ENCODE measurements at places on chromosomes 16 and 17.
A peak's percentile ranks its signal among the peaks of the same experiment; 100 is the strongest.

- DNase-seq = no peak
Measured at GRCh38 chr16:77227745-77228144, 28.5 kb downstream of the SYCE1L start.

DNA sequence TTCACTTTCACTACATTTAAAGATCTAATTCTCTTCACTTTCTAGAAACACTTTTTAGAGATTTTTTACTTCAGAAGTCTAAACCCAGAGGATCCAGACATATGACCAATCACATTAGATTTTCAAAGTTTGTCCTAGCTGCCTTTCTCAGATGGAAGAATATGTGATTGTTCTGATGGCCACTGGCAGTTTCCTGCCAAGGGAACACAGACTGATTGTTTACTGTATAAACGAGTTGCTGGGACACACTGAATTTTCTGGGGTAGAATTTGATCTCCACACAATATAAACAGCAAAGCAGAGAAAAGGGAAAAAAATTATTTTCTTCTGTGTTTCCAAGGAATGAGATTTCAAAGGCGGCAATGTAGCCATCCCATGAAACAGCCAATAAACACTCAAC is 480.0 kb downstream of the TOX3 start:
- no peak for DNase-seq

DNA sequence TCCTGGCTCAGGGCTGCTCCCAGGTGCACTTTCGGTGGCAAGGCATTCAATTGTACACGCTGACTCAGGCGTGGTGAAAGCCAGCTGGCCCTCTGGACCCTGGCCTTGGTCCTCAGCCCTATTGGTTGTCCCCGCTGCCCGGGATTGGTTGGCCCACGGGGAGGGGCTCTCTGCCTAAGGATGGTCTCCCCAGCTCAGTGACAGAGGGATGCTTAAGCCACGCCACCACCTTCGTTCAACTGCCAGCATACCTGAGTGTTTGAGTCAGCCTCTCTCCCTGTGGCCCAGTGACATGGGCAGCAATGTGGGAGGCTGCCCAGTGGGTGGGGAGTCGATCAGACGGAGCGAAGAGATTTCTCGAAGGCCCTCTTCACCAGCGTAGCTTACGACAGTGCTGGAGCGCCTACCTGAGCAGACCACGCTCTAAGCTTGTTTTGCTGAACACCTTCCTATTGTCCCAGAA is 30.3 kb downstream of the IRF8 start:
- DNase-seq = no peak

DNA sequence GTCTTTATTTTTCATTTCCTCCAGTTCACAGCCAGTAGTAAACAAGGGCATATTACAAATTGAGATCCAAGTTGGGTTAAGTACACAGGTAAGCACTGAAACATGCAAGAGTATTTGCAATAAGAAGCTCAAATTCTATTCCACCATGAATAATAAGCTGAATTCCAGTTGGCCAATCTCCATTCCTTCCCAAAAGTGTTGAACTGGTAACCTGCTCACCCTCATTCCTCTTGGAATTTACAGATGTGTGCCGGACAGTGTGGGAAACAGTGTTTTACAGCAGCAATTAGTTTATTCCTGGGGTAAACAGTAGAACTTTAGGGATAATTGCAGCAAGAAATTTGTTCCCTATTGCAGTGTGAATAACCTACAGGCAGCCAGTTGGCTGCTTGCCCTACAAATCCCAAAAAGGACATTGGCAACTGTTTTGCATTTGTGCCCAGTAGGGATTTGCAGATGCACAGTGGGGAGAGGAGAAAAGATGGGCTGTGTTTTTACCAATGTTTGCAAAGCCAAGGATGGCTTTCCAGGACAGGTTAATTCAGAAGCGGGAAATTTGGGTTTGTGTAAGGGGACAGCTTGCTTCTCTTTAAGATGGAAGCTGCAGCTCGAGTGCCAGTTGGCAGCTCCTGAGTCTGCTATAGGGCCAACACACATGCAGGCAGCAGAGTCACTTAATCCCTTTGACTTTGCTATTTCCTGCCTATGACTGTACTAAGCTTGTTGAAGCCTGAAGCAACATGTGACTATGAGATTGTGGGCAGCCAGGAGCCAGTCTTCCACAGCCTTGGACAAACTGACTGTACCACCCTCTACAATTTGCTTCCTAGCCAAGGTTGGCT is 318.9 kb downstream of the MAP2K6 start:
- DNase-seq = peak; percentile 52

DNA sequence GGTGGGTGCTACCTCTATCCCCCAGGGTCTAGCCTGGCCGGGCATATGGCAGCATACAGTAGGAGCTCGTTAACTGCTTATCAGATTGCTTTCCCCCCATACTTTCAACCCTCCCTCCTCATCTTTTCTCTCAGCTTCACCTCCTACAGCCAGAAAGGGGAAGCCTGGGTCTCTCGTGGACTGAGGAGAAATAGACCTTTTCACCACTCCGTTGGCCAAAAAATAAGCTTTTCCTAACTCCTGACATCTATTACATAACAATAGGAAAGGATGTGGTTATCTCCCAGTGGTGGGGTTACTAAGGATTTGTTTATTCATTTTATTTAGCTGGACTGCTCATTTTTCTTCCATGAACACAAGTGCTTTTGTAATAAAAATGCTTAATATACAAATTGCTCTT is 9.0 kb upstream of the CXCL16 start:
- no peak for DNase-seq

Measured in DMS153 (cell line).